ENCODE measurements at places on chromosomes 4 and X. TPM values are rescaled to one million over a fixed set of nuclear protein-coding genes. Genes with fewer than 3 reads are reported as not detected.

REELD1 gene
- 0.07 TPM for polyA plus RNA-seq

PPP2R3B gene
- polyA plus RNA-seq: 2.9 TPM

AKAP4 gene
- not detected for polyA plus RNA-seq

TEX13C gene
- polyA plus RNA-seq: not detected

MBTPS2 gene
- 7.8 TPM for polyA plus RNA-seq

CFAP47 gene
- 0.03 TPM for polyA plus RNA-seq

DNA sequence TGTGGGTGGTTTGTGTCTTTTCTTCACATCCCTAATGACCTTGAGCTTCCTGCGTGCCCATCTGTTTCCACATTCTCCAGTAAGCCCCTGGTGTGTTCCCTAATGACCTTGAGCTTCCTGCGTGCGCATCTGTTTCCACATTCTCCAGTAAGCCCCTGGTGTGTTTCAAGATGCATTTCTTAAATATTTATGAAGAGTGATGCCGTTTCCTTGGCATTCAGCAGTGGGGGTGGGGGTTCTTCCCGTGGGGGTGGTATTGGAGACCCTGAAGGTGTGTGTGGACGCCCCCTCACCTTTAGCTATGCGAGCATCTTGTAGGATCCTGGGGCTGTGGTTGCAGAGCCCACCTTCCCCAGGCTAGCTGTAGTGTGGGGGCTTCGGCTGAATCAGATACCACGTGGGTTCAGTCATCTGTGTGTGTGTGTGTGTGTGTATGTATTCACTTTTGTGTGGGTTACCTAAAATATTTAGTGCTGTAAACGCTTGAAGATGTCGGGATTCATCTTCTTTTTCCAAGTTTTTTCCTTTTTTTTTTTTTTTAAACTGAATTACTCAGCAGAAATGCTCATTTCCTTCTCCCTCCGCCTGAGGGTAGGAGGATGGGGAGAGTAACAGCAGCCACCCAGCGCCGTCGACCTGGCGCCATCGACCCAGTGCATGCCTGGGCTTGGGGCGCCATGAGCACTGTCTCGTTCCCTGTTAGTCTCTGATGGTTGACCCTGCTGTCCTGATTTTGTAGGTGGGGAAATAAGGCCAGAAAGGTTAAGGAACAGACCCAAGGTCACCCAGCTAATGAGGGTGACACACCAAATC lies 9.9 kb downstream of the NSG1 start:
- H3K36me3 ChIP-seq: no peaks in the 10 kb centered on the region
- no peak overlapping the region for H3K4me3 ChIP-seq
- no peaks in the 10 kb centered on the region for H3K4me1 ChIP-seq
- H3K27me3 ChIP-seq: no peaks in the 10 kb centered on the region

DNA sequence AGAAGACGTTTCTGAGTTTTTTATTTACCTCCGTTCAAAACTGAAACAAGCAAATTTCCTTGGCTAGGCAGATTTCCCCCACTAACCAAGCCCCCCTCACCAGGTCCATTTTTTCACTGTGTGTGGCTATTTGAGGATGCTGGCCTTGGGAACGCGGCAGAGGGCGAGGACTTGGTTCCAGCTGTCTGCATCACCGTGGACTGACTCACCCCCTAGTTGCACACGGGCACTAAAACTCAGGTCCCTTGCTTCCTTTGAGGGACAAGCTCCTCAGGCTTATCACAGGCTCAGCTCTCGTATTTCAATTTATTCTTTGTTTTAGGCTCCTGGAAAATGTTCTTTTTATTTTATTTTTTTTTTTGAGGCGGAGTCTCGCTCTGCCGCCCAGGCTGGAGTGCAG lies 8.4 kb upstream of the MTNR1A start:
- H3K4me3 ChIP-seq: no peak overlapping the region
- no peaks in the 10 kb centered on the region for H3K4me1 ChIP-seq
- no peaks in the 10 kb centered on the region for H3K36me3 ChIP-seq

DNA sequence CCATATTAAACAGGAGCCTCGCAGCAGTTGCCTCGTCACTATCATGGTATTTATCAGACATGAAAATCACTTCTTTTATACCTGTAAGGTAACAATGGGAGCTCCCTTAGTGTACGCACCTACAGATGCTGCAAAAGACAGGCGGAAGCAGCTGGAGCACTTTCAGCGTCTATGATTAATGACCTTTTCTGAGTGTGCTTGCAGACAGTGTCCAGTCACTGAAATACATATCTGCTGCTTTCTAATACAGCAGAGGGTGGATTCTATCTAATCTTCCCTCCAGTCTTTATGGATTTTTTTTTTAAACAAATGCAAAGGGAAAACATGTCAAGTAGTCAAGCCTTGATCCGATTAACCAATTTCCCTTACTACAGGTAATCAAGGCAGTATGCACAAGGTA lies 24.1 kb downstream of the DCTD start:
- no peak overlapping the region for H3K4me3 ChIP-seq
- peaks cover 14% of the 10 kb centered on the region for H3K4me1 ChIP-seq
- H3K27ac ChIP-seq: no peak overlapping the region
- H3K27me3 ChIP-seq: no peaks in the 10 kb centered on the region
- no peak for DNase-seq
- peaks cover 31% of the 10 kb centered on the region for H3K36me3 ChIP-seq

DNA sequence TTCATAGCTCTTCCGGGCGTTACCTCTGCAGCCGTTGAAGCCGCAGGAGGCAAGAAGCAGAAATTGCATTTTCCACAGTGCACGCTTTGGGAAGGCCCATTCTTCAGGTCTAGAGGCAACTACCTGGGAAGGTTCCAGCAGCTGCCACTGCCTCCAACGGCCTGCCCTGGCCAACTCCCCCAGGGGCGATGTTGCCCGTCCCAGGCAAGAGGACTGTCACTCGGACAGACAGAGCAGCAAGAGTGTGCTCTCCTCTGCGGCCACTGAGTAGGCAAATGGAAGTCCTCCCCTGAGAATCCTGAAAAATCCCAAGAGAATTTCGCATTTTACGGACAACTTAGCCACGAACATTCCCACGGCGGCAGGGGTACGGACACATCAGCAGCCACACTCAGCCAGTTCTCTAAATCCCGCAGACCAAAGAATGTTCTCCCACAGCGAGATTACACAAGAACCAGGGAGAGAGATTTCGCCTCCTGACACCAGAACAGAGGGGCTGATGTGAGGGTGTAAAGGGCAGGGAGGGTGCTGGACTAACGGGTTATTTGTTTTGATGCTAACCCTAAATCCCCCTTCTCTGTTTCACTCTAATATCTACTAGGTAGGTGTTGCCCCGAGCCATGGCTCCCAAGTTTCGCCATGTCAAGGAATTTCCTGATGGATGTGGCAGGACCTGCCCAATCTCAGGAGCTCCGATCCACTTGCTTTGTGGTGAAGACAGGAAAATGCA lies 63.8 kb downstream of the SEPSECS start:
- H3K4me1 ChIP-seq: no peaks in the 10 kb centered on the region
- no peak overlapping the region for H3K27ac ChIP-seq
- DNase-seq: no peak
- H3K4me3 ChIP-seq: no peak overlapping the region
- no peaks in the 10 kb centered on the region for H3K27me3 ChIP-seq

DNA sequence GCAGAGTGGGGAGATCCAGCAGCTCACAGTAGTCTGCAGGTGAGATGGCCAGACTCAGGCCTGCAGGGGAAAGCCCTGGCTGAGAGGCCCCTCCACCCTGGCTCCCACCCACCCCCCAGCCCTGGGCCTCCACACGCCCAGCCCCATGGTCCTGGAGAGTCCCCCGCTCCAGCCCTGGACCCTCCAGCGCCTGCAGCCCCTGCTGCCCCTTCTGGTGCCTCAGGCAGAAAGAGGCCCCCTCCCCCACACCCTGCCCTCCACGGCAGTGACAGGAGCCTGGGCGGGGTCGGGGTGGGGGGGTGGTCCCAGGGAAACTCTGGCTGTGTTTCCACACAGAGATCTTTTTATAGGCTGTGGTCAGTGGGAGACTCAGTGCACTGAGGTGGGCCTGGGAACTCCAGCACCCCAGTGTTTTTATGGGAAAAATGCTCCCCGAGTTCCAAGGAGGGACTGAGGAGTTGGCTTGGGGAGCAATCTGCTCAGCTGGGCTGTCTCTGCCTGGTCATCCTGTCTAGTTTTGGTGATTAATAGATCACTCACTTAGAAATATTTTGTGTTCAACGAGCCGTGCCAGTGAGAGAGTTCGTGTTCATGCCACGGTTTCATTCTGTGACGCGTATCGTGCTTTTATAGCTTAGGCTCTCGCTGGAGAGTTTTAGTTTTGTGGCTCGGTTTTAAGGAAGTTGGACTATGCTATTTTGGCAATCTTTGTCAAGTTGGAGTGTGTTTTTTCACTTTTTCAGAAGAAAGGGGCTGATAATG lies 53.1 kb upstream of the HGFAC start:
- DNase-seq: no peak
- peaks cover 38% of the 10 kb centered on the region for H3K4me1 ChIP-seq
- no peaks in the 10 kb centered on the region for H3K36me3 ChIP-seq
- H3K27me3 ChIP-seq: no peaks in the 10 kb centered on the region

DNA sequence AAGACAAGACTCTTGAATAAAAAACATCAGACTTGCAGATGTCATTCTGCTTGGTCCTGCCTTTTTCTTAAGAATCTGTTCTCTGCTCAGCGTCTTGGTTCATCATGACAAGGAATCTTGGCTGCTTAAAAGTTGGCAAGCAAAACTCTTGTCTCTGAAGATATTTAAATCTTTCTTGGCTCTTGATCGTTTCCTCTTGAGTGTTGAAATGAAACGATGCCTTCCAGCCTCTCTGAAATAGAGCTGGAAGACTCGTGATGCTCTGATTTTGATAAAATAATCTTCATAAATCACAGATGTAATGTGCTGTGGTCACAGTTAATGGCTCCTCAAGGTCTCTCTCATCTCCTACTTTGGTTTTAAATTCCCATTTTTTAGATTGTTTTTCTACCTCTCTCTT lies 39.9 kb upstream of the TMEM192 start:
- DNase-seq: no peak
- no peaks in the 10 kb centered on the region for H3K27me3 ChIP-seq
- H3K4me1 ChIP-seq: peaks cover 16% of the 10 kb centered on the region

DNA sequence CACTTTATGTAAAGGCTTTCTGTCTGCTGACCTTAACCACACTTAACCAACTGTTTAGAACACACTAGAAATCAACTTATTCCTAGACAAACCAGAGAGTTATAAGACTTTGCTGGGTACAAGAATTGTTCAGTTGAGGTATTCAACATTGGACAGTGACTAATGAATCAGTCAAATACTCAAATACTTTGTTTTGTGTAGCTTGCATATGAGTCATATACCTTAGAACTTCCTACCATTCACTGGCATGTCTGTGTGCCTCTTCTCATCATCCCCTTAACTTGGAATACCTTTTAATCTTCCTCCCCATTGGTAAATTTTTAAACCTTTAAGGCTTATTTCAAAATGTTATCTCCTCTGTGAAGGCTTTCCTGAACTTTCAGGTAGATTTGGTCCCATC lies 708.8 kb upstream of the GRIA3 start:
- H3K27me3 ChIP-seq: no peaks in the 10 kb centered on the region
- H3K4me3 ChIP-seq: no peak overlapping the region
- H3K36me3 ChIP-seq: no peaks in the 10 kb centered on the region
- no peaks in the 10 kb centered on the region for H3K4me1 ChIP-seq

GRCh38 chr4:77652237-77652897 lies 46.7 kb downstream of the CXCL13 start:
- no peak overlapping the region for H3K4me3 ChIP-seq
- DNase-seq: no peak
- no peak overlapping the region for H3K27ac ChIP-seq
- peaks cover 13% of the 10 kb centered on the region for H3K4me1 ChIP-seq
